ENCODE measurements at places on chromosomes 7 and 10. TPM values are rescaled to one million over a fixed set of nuclear protein-coding genes. Genes with fewer than 3 reads are reported as not detected.

FASTK gene
- 113 TPM for total RNA-seq

CADPS2 gene
- total RNA-seq: 40.8 TPM

NRCAM gene
- total RNA-seq: 22.8 TPM

BLOC1S2 gene
- 48.6 TPM for total RNA-seq

AOAH gene
- 0.05 TPM for total RNA-seq

ACTR3C gene
- total RNA-seq: not detected
